Activated CD4-positive, alpha-beta T cell treated with anti-CD3 and anti-CD28 coated beads, Interleukin-2, Interleukin-4, amounts not matched to agents 100 ng/mL and 50 ng/mL, durations not matched to agents 16 hours and 8 hours (primary cell): ENCODE measurements at places on chromosomes 7 and 10.

DNA sequence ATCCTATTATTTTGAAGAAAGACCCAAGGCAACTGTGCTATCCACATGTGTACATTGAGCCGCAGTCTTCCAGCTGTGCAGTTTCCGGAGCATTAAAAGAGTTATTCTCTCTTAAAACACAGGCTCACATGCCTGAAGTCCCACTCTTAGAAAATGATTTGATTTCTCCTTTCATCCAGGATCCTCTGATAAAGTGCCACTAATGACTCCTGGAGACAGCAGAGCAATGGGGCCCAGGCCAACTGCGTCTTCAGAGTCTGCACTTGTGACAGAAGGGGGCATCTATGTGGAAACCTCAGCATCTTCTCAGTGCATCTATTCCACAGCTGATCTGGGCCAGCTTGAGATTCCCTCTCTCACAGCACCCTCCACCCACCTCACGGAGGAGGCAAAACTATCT is 482.1 kb upstream of the AKR1E2 start:
- no peak for DNase-seq

DNA sequence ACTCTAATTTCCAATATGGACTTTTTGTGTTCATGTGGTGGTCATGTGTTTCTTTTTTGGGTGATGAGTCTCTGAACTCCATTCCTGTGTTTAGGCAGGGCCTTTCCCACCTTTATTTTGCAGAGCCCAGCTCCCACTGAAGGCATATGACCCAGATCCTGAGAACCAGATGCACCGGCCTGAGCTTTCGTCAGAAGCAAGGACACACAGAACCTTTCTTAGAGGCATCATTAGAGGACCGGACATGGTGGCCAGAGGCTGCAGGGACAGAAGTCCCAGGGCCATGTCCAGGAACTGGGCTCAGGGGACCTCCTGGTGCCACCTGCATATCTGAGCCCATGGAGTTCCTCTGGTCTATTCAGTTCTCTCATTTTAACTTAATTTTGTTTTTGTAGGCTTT is 200.9 kb upstream of the ZNF32 start:
- DNase-seq, result no peak

GRCh38 chr7:102208826-102209225 is 77.8 kb upstream of the SH2B2 start:
- DNase-seq, result no peak

- DNase-seq, result no peak
Measured at GRCh38 chr10:506451-507354, 182.8 kb downstream of the DIP2C start.

DNA sequence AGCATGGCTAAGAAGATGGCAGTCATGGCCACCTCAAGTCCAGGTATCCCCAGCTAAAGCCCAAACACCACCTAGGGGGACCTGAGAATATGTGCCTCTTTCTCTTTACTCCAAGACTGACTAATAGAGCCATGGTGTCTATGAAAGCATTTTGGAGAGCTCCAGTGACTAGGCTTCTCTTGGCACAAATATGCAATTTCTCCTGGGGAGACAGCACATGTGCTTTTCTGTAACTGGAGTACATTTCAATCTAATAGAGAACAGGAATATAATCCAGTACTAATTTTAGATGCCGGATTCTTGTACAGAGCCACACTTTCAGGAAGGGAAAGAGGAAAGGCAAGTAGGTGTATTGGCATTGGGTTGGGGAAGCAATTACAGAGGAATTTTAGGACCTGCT is 260.1 kb downstream of the BMPER start:
- no peak for DNase-seq

- no peak for DNase-seq
Measured at GRCh38 chr10:20879136-20879535, 18.0 kb downstream of the NEBL start.

GRCh38 chr7:120033114-120033513 is 239.9 kb upstream of the KCND2 start:
- no peak for DNase-seq

- DNase-seq, result no peak
Measured at GRCh38 chr7:31892099-31892829, 177.9 kb downstream of the PDE1C start.

GRCh38 chr7:33251301-33251700 is 121.9 kb downstream of the BBS9 start:
- no peak for DNase-seq

GRCh38 chr7:17521437-17521836 is 223.0 kb downstream of the AHR start:
- no peak for DNase-seq

- DNase-seq, result no peak
Measured at GRCh38 chr7:26705567-26705966, 158.8 kb downstream of the SKAP2 start.

GRCh38 chr7:20307119-20307518 is 23.6 kb upstream of the ITGB8 start:
- no peak for DNase-seq

GRCh38 chr7:151876899-151877777 is at the start of gene PRKAG2:
PRKAG2 (minus strand) TSS chr7:151877115; CDS start chr7:151876620, 495 bp downstream.
- peak; percentile 49 for DNase-seq

GRCh38 chr7:74143383-74143782 is 30.8 kb upstream of the EIF4H start:
- DNase-seq, result no peak

- no peak for DNase-seq
Measured at GRCh38 chr7:113891031-113891350, 27.8 kb downstream of the PPP1R3A start.

DNA sequence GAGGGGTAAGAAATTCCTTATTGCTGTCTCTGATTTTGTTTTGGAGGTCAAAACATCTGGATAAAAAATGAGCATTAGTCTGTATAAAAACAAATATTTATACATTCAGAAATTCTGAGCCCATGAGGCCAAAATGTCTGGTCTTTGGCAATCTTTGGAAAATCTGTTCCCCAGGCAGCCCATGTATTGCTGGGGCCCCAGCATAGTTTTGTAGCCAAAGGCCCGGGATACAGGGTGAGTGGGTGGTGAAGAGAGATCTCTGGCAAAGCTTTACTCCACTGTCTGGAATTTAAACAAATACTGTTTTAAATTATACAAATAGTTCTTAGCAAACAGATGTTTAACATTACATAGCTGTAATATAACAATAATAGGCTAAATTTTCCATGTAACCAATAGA is 134.7 kb upstream of the GALNT17 start:
- no peak for DNase-seq

DNA sequence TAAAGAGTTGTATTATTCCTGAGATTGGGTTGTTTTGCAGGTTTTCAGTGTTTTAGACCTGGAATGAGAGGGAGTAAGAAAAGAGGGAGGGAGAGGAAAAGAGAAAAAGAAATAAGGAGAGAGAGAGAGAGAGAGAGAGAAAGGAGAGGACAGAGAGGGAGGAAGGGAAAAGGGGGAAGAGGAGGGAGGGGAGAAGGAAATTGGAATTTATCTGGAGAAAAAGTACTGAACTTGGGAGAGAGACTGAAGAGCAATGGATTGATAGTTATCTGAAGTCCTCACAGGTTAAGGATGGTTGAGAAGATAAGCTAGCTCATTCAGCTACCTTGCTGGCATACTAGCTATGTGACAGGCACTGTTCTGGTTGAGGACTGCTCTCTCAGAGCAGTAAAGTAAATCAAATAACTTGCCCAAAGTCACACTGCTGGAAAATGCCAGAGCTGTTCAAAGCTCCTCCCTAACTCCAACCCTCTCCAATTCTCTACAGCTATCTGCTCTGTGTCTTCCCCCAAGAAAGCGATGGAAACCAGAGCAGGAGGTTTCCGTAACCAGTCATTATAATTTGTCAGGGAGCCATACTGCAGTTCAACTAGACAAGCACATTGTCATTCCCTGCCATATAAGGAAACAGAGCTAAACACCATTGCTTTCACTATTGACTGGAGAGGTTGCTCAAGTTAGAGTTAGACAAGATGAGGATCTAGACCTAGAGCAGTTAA is 10.7 kb downstream of the CALD1 start:
- no peak for DNase-seq

GRCh38 chr10:23535381-23535780 is 96.5 kb downstream of the OTUD1 start:
- DNase-seq, result no peak

GRCh38 chr10:34154383-34154900 is 660.7 kb downstream of the PARD3 start:
- DNase-seq, result no peak

DNA sequence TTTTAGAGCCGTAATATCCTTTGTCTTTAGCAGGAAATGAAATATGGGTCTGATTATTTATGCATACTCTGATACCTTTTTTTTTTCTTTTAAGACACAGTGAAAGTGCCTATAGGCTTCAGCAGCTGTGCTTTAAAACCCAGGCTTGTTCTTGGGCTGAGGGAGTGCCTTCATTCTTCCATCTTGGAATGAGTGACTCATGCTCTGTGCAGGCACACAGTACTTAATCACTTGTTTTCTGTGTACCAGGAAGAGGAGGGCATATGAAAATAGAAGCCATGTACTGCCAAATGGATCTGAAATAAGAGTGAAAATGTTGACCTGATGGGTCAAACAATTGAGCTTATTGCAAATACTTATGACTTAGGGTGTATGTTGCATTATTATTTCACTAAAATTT is 12.0 kb downstream of the INPP5F start:
- DNase-seq, result no peak

- DNase-seq, result no peak
Measured at GRCh38 chr10:28730031-28730778, 52.9 kb downstream of the BAMBI start.

DNA sequence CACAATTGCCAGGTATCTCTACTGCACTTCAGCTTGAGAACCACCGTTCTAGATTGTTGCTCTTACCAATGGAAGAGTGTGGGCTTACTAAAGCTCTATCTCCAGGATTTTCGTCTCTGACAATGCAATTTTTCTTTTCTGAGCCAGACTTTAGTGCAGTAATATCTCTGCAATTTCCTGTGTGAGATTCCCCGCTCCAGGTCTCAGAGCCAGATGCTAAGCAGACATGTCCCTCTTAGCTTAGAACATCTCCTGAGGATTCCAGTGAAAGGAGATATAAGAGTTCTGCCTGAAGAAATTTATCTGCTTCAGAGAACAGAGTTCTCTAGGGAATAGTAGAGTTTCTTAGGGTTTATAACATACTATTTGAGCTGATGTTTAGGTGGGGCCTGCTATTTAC is 82.0 kb downstream of the SND1 start:
- DNase-seq, result no peak

DNA sequence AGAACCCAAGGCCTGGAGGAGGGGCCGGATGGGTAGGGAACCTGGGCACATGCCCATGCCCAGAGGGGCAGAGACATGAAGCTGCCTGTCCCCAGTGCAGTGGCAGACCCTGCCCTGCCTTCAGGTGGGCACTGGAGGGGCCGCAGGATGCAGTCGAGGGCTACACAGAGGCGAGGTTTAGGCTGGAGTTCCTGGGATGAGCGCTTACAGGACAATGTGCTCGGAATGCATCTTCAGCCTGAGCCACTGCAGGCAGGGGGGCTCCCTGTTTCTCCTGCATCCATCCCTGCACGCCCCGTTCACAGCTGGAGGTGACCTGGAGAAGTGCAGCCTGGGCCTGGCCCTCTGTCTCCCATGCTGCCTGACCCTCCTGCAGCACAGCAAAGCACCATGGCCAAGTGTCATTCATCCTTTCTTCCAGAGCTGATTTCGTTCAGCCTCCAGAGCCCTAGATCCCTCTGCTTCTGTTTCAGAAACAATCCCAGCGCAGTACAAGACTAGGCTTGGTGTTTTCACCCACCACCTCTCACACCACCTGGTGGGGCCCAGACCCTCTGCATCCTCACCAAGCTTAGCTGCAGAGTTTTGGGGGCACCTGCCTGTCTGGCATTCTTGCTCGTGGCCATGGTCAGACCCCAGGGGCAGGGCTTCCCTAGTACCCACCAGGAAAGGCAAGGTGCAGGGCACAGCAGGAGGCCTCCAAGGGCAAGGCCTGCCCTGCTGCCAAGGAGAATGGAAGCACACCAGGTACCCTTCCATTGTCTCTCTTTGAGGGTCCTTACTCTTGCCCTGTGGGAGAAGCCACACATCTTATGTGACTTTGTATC is 311.9 kb downstream of the TCERG1L start:
- DNase-seq, result no peak

DNA sequence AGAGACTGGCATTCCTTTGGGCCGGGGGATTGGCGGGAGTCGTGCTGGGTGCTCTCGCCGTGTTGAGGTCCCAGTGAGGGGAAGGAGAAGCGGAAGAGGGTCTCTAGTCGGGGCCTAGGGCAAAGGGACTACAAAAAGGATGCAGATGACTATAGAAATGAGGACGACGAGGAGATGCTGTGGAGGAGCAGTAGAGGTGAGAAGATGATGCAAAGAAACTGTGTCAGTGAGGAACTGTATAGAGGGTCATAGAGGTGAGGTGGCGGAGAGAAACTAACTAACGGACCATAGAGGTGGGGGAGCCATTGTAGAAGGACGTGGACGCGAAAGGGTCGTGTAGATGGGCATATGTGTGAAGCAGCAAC is 324 bp downstream of the TWNK start:
- DNase-seq, result no peak

DNA sequence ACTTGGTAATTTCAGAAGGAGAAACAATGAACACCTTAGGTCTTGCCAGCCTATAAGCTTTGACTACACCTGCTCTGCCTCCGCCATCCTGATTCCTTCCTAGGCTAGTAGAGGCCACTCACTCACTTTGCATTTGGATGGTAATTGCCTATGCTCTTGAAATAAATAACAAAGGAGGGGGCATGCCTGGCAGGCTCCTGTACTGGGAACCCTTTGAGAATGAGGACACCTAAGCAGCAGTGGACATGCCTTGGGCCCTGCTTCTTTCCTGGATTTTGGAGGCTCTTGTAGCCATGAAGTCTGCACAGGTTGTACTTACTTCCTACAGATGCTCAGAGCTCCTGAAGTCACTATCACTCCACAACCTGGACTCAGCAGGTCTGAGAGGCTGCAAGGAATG is 65.8 kb downstream of the BLNK start:
- DNase-seq, result no peak
